ENCODE measurements at places on chromosomes 5 and 9.

GRCh38 chr5:133150909-133151544 lies 99.2 kb downstream of the HSPA4 start:
- no peak for DNase-seq

DNA sequence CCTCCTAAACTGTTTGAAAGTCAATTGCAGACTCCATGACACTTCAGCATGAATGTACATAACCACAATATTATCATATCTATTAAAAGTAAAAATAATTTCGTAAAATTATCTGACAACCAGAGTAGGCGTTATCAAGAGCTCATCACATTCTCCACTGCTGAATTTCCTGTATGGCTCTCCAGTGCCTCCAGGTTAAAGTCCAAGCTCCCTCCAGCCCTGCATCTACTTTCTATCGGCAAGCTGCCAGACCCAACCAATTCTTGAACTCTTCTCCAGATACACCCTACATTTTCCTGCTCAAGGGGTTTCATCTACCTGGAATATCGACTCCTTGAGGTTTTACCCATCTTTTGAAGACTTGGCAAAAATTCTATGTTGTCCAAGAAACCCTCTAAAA lies 74.5 kb upstream of the TBC1D2 start:
- DNase-seq, result no peak

DNA sequence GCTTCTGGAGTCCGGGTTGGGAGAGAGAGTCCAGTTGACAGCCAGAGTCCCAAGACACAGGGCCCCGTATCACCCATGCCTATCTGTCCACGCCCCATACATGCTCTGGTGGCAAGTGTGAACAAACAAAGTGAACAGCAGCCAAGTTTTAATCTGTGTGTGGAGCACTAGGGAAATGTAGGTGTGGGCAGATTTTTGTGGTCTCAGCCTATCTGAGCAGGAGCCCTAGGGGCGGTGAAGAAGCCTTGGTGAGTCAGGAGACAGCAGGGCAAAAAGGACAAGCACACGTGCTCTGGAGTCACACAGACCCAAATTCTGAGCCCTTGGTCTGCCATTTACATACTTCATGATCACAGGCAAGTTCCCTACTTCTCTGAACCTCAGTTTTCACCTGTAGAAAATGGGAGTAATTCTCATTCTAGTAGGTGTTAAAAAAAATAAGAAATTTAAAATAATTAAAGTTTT lies 23.2 kb downstream of the EGR1 start:
- DNase-seq, result no peak

- no peak for DNase-seq
Observed at GRCh38 chr5:59180515-59180914, 597.6 kb downstream of the RAB3C start.

GRCh38 chr5:134103397-134103796 lies 11.1 kb upstream of the TCF7 start:
- no peak for DNase-seq

- DNase-seq, result no peak
Observed at GRCh38 chr5:142667831-142668230, 18.1 kb downstream of the FGF1 start.

GRCh38 chr5:8683496-8683895 lies 814.5 kb downstream of the MTRR start:
- DNase-seq, result no peak

DNA sequence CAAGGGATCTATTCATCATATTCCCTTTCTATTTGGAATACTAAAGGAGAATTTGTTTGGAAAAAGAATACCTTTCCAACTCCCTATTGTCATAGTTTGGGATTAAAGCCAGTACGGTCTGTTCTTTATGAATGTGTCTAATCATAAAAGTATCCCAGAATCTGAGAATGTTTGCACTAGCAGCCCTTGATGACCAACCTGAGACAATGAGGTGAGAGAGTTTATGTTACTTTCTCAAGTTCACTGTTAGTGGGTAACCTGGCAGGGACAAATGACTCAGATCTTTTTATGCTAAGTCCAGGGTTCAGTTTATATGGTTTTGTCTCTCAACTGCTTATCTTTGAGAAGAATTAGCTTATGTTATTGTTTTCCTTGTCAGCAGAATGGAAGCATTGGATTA lies 25.3 kb upstream of the TLR4 start:
- DNase-seq, result no peak

DNA sequence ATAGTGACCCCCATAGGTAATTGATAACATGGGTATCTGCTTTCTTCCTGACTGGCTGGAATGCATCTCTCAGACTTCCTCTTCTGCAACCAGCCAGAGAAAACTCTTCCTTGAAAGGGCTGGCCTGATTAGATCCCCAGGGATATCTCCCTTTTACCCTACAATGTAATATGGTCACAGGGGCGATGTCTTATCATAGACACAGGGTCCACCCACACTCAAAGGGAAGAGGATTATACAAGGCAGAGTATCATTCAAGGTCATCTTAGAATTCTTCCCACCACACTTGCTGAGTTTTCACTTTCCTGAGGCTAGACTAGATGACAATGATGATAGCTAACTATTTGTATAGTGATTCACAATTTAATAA lies 33.2 kb downstream of the TTLL11 start:
- DNase-seq, result no peak

GRCh38 chr9:75803130-75803529 lies 87.3 kb upstream of the PCSK5 start:
- no peak for DNase-seq

DNA sequence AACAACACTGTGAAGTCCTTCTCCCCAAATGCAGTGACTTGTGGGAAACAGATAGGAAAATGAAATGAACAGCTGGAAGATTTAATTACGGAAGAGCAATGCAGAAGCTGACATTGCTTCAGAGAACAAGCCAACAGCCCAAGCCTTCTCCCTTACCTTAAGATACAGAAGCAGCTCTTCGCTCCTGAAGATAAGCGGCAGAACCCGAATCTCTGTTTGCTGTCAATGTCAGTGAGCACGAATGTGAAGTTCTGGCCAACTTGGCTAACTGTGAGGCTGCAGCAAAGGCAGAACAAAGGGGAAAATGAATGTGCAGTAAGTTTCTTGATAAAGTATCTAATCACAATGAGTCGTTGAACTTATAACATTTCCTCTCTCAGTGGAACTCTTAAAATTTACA lies 172.4 kb downstream of the DENND1A start:
- DNase-seq, result no peak

GRCh38 chr5:54904425-54904824 lies 81.0 kb downstream of the ESM1 start:
- peak; percentile 15 for DNase-seq

DNA sequence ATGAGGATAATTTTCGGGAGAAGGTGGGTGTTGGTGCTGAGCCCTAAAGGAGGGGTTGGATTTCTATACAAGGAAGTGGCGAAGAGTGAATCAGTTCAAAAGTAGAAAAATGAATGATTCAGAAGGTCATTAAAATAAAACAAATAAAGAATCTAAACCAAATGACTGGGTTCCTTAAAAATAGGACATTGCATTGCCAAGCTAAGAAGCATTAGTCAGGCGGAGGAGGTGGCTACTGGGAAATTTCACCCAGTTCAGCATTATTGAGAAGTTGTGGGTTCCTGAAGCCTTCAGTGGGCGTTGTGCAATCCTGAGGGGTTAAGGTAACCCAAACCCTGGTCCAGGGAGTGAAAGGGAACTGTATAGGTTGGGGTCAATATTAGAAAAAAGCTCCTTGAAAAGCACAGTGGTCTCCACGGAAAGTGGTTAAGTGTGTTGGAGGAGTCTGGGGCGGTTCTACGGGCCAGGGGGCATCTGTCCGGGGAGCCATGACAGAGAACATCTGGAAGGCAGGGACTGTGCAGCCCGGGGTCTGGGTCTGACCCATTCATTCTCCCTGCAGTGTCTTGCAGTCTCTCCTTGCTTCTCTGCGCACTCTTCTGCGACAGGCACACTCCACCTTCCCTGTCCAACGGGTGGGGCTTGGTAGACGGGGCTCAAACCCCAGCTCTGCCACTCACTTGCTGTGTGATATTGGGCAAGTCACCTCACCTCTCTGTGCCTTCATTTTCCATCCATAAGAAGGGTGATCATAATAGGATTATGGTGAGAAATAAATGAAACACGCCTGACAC lies 27.6 kb upstream of the DUSP1 start:
- DNase-seq, result peak; percentile 24

GRCh38 chr5:16459451-16459850 lies 6.1 kb downstream of the ZNF622 start:
- DNase-seq, result no peak

- DNase-seq, result no peak
Observed at GRCh38 chr5:41641621-41642020, 131.2 kb upstream of the PLCXD3 start.

- DNase-seq, result no peak
Observed at GRCh38 chr5:150114773-150115408, 28.5 kb upstream of the CSF1R start.

- no peak for DNase-seq
Observed at GRCh38 chr9:79501546-79501945, 70.2 kb upstream of the TLE4 start.

- DNase-seq, result no peak
Observed at GRCh38 chr5:149198148-149198547, 56.9 kb downstream of the ABLIM3 start.

DNA sequence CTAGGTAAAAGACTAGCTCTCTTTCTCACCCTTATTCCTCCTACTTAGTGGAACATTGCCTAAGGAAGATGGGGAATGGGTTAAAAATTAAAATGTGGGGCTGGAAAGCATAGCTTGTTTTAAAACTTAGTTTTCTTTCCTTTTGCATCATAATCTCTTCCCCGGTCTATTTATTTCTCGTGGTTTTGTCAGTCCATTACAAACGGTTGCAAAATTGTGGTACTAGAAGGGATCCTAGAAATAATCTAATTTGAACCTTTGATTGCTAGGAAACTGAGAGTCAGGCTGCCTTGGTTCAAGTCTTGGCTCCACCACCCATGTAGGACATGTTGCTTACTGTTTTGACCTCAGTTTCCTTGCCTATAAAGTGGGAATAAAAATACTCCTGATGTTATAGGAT lies 1.3 kb downstream of the IL31RA start:
- no peak for DNase-seq

- no peak for DNase-seq
Observed at GRCh38 chr9:85515021-85515420, 226.7 kb downstream of the AGTPBP1 start.

- no peak for DNase-seq
Observed at GRCh38 chr5:160694896-160695295, 157.1 kb downstream of the ATP10B start.

DNA sequence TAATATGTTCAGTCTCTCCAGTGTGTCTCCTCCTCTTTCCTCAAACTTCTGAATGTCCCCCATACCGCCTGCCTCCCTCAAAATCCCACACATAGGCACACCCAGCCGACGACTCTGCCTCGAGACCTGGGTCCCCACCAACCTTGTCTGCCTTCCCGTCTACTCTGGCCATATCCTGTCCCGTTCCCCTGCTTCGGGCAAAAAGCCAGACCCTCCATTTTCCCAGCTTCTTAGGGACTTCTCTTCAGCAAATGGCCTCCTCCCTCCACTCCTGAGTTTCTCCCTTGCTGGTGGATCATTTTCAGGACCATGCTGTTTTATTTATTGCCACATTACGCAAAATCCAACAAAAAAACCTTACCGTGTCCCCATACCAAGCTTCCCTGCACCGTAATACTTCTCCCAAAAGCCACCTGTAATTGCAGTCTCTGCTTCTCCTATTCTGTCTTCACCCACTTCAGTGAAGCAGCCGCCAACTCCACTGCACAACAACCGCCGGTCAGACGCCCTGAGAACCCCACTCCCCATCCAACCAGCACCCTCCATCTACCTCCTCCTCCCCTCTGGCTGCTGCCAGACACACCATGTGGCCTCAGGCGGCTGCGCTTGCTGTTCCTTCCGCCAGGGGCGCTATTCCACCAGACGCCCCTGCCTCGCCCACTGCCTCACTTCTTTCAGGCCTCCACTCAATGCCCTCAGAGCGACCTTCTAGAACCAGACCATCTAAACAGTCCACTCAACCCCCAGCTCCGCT lies 117.0 kb downstream of the TRPM6 start:
- DNase-seq, result no peak

- DNase-seq, result no peak
Observed at GRCh38 chr5:151541571-151541970, 49.6 kb downstream of the FAT2 start.

DNA sequence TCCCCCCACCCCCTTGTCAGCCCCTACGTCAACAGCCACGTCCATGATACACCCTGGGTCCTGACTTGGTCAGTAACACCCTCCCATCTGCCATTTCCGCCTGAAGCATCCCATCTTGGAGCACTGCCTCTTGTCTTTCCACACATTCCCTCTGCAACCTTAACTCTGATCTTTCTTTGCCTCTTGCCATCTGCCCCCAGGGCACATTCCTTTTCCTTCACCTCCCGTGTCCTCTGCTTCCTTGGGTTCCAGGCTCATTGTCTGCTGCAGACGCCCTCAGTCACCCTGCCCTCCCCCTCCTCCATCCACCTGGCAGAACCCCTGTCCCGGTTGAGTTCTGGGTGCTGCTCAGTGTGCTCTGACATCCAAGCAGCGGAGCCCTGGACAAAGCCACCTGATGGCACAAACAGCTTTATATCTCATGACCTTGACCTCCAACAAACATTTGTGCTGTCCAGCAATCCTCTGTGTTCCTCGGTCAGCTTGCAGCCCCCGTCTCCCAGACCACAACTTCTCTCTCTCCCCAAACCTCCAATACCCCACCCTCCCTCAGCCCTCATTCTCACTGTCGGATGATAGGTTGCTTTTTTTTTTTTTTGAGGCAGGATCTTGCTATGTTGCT lies 97.7 kb upstream of the IER5L start:
- DNase-seq, result no peak

DNA sequence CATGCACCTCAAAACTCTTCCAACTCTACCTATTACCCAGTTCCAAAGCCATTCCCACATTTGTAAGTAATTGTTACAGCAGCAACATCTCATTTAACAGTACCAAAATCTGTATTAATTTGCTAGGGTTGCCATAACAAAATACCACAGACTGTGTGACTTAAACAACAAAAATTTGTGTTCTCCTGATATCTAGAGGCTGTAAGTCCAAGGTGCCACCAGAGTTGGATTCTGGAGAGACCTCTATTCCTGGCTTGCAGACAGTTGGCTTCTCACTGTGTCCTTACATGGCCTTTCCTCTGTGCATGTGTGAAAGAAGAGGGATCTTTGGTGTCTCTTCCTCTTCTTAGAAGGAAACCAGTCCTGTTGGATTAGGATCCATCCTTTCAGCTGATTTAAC lies 203.8 kb upstream of the PIK3R1 start:
- DNase-seq, result no peak

- no peak for DNase-seq
Observed at GRCh38 chr5:172740428-172741205, 30.4 kb downstream of the DUSP1 start.

- no peak for DNase-seq
Observed at GRCh38 chr5:10652606-10653005, 88.7 kb downstream of the ANKRD33B start.

Data from pulmonary artery endothelial cell (primary cell).